MCF 10A (cell line): ENCODE measurements at places on chromosomes 12 and 14.

- DNase-seq, result no peak
These were observed 119.2 kb downstream of the TMTC2 start for GRCh38 chr12:82805812-82806497.

- no peak for DNase-seq
These were observed 591.3 kb downstream of the LRFN5 start for GRCh38 chr14:42198010-42198409.

GRCh38 chr12:31519511-31519910, 71.4 kb downstream of the DENND5B start:
- no peak for DNase-seq

DNA sequence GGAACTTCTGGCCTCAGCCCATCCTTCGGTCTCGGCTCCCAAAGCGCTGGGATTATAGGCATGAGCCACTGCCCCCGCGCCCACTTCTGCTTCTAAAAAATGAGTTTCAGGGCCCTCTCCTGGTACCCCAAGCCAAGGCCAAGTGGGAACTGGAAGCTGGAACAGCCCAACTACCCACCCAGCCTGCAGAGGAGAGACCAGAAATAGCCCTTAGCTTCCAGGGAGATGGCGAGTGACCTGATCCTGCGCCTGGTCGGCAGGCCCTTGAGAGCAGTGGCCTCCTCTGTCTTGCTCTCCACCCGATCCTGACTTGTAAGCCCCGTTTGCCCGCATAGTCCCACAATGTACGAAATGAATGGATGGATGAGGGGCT, 31.2 kb upstream of the PLEKHG6 start:
- no peak for DNase-seq

- DNase-seq, result no peak
These were observed 182.1 kb downstream of the NELL2 start for GRCh38 chr12:44694017-44694416.

GRCh38 chr14:34325493-34325892, 136.5 kb downstream of the SPTSSA start:
- DNase-seq, result no peak

DNA sequence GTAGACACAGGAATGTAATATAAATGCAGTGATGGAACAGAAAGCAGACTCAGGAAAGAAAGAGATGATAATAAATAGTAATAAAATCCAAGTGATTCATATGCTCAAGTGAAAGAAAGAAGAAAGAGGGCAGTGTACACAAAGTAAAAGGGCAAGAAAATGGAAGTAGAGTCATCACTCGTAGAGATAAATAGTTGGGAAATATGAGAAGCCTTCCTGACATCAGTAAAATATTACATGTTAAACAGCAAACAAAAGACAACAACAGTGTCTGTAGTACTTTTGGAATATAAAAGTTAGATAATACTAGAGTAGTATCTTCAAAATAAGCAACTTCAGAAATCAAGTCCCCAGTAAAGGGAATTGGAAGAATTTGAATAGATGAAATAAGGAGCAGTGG, 412.3 kb downstream of the RAD51B start:
- no peak for DNase-seq

DNA sequence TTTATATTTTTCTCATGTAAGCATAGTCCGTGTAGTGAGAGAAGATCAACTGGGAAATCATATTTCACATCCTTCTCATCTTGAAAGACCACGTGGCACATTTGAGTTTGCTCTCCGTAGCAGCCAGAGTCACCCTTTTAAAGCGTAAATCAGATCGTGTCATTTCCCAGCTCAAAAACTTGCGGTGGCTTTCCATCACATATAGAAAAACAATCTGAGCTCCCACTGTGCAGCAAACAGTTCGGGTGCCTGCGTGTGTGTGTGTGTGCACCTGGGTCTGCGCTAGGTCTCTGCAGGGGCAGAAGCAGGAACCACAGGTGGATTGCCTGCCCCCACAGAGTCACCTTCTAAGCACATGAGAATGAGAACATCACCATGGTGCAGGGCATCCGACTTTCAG, 338.2 kb downstream of the TRHDE start:
- no peak for DNase-seq

DNA sequence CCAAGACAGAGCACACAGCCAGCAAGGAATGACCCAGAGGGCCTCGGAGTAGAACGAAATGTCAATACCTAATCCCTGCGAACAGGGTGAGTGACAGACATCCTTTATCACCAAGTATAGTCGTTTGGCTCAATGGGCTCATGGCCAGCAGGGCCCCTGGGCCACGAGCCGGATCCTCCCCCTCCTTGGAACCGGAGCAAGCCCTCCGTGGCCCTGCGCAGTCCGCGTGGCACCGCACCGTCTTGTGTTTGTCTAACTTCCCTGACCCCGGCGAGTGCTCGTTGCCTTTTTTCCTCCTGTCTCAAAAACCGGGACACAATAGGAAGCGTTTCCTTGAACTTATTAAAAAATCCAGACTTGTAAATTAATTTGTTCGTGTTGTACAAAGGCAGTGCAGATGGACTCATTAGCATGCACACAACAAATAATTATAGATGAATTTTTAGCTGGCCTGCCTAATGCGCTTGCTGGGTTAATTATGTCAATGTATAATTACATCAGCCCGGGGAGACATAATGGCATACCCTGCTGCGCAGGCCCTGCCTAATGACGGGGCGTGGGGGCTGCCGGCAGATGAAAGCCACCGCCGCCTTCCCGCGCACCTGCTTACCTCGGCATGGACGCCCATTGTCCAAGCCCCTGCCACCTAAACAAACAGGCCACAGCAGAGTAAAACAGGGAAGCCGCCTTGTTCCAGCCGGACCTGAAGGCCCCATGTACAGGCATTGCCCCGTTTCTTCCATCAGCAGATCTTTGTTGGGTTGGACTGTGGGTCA, 81.6 kb downstream of the PHETA1 start:
- no peak for DNase-seq

DNA sequence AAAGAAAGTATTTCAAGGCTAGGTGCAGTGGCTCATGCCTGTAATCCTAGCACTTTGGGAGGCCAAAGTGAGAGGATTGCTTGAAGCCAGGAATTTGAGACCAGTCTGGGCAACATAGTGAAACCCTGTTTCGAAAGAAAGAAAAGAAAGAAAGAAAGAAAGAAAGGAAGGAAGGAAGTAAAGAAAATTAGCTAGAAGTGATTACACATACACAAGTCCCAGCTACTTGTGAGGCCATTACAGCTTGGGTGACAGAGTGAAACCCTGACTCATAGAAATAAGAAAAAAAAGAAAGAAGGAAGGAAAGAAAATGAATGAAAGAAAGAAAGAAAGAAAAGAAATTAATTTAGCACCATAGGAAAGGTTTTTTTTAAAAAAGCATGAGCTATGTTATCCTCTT, 33.3 kb upstream of the PPP1CC start:
- no peak for DNase-seq

DNA sequence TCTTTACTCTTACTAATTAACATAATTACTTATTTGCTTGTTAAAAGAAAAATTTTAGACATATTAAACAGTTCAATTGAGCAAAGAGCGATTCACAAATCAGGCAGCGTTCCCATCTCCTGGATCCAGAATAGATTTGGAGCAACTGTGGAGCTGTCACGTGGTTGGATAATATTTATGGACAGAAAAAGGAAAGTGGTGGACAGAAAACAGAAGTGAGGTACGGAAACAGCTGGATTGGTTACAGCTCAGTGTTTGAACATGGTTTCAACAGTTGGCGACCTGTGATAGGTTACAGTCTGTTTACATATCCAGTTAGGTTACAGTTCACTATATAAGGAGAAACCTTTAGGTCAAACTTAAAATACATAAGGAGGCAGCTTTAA, 19.7 kb upstream of the FAM234B start:
- no peak for DNase-seq

- DNase-seq, result no peak
These were observed 15.9 kb downstream of the FBRSL1 start for GRCh38 chr12:132505852-132506219.

DNA sequence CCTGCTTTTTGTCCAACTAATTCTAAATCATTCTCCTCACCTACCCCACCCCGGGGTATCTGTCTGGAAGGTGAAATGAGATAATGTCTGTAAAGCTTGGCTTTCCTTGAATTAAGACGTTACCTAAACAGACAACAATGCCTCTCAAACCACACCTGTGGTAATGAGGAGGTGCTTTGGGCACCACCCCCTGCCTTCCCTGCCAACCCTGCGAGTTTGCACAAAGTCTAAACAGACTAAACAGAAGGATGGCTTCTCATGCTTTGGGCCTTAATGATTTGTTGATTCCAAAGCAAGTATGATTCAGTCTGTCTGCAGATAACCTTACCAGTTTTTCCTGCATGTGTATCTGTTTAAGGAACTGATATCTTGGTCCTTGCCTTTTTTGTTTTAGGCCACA, 82.4 kb downstream of the ZFC3H1 start:
- DNase-seq, result peak; percentile 27

DNA sequence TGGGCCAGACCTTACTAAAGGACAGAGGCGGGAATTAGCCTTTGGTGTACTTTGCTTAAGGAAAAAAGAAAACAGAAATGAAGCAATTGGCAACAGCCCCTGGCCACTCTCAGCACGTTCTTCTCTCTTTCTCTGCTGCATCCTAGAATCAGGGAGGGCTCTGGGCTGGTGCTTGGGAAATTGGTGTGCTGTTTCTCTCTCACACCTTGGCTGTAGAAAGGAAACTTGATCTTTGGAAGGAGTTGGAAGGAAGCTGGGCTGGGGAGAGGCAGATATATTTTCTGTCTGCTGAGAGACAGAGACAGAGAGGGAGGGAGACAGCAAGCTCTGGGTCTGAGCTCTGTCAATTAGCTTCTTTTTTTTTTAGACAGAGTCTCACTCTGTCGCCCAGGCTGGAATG, 27.4 kb downstream of the NOS1 start:
- DNase-seq, result no peak

DNA sequence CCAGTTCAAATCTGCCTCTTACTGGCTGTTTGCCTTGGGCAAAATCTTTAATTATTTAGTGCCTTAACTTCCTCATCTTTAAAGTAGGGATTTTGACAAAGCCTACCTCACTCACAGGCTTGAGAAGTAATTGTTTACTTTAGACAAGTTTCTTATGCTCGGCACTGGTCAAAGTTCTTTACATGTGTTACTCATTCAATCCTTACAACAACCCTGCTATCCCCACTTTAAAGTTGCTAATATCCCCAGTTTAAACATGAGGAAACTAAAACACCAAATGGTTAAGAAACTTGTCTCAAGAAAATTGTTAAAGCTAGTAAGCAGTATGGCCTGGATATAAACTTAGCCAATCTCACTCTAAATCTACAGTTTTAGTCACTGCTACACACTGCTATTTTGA, 204.0 kb upstream of the AVPR1A start:
- DNase-seq, result no peak

- no peak for DNase-seq
These were observed 42.4 kb downstream of the YEATS4 start for GRCh38 chr12:69401940-69402339.

- no peak for DNase-seq
These were observed 265.5 kb upstream of the PRKD1 start for GRCh38 chr14:30193101-30193500.

GRCh38 chr12:11787933-11788849, 138.7 kb downstream of the ETV6 start:
- no peak for DNase-seq

- DNase-seq, result no peak
These were observed 23.8 kb downstream of the GNS start for GRCh38 chr12:64735442-64735841.

GRCh38 chr14:71430678-71431376, 501.4 kb upstream of the RGS6 start:
- DNase-seq, result no peak

DNA sequence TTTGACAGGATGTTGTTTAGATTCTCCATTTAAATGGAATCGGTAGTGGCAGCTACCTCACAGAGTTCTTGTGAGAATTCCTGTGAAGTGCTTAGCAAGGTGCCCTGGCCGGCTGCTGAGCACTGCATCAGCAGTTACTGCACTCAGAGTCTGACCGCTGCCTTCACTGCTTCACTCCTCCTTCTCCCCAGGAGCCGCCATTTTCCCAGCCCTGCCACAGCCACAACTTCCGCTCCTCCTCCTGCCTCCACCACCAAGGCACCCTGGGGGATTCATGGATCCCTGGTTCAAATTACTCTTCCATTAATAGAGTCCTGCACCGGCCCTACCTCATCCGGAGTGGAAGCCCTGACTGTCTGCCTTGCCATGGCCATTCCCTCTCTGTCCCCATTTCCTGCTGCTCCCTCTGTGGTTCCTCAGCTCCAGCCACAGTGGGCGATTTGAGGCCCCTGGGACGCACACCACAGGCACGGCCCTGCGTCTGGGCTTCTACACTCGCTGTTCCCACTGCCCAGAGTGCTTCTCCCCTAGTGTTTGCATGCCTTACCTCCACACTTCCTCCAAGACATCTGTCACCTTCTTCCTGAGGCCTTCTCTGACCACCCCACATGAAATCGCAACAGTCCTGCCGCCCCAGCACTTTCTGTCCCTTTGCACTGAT, 210.3 kb downstream of the IPO8 start:
- no peak for DNase-seq

GRCh38 chr14:94612580-94613554, 676 bp downstream of the SERPINA3 start:
- DNase-seq, result peak; percentile 40

DNA sequence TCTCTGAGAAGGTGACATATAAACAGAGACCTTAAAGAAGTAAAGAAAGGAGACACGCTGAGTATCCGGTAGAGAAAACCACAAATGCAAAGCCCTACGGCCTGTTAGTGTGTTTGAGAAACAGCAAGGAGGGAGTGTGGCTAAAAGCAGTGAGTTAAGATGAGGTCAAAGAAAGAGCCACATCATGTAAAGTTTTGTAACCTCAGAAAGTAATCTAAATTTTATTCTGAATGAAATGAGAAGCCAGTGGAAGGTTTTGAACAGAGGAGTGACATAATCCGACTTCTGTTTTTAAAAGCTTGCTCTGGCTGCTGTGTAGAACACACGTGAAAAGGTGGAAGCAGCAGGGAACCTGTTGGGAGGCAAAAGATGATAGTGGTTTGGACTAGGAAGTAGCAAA, 32.6 kb downstream of the PPP2R5E start:
- no peak for DNase-seq

DNA sequence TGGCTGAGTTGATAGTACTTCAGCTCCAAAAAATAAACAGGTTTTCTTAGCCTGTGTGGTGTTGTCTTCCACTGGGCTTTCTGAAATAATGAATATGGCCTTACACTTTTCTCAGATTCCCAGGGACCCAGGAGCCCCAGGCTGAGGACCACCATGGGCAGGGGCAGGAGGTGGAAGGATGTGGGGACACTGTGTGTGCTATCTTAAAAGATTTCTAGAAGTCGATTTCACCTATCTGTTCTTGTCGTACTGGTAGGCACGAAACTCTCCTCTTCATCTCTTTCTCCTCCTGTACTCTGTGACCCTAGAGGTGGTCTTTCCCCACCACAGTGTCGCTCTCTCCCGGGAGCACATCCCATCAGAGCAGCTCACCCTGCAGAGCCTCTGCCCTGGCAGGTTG, 107.7 kb upstream of the FKBP4 start:
- no peak for DNase-seq
